ENCODE measurements at places on chromosomes 3 and 15. TPM values are rescaled to one million over a fixed set of nuclear protein-coding genes. Genes with fewer than 3 reads are reported as not detected.

GRCh38 chr3:76369170-76369569 lies 583.8 kb upstream of the ZNF717 start:
- DNase-seq: no peak

Gene FGD5
- 74.3 TPM for total RNA-seq

Gene FMN1
- total RNA-seq: under 0.01 TPM

GRCh38 chr3:143201045-143201444 lies 81.5 kb downstream of the CHST2 start:
- DNase-seq: no peak

Gene CPLX3
- total RNA-seq: not detected

- DNase-seq: no peak
Observed at GRCh38 chr15:97012986-97013385, 682.5 kb downstream of the NR2F2 start.

DNA sequence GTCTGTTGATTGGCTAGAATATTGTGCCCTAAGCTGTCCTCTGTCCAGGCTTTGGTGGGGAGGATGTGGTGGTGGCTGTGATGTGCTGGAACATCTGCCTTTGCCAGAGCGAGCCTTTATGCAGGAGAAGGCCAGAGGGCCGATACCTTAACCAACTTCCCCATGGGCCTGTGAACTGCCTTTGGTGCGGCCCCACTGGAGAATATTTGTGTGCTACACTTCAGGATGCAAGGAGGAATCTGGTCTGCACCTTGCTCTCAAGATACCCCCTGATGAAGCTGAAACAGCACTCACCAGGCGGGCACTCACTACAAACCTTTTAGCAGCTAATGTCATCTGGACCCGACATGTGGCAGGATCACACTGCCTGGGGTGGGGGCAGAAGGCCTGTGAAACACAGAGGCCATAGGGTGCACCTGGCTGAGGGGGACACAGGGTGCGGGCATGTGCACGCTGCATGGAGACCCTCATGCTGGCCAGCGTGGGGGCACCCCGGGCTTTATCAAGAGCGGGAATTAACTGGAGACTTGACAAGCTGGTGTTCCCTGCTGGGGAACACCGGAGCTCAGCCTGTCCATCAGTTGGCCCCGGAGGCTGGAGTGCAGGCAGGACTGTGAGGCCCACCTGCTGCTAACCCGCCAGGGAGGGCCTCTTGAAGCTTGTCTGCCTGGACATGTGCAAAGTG lies 16.4 kb downstream of the PRR23E start:
- DNase-seq: no peak

- DNase-seq: peak; percentile 55
Observed at GRCh38 chr15:74384881-74385643, 17.6 kb upstream of the CYP11A1 start.

Gene LSM3
- 6.0 TPM for total RNA-seq

Gene CCDC191
- total RNA-seq: 0.79 TPM

- DNase-seq: peak; percentile 32
Observed at GRCh38 chr3:126932188-126932931, 50.6 kb upstream of the PLXNA1 start.

- no peak for DNase-seq
Observed at GRCh38 chr3:45188719-45189659, 37.1 kb downstream of the TMEM158 start.

Gene ECE2
- total RNA-seq: not detected

DNA sequence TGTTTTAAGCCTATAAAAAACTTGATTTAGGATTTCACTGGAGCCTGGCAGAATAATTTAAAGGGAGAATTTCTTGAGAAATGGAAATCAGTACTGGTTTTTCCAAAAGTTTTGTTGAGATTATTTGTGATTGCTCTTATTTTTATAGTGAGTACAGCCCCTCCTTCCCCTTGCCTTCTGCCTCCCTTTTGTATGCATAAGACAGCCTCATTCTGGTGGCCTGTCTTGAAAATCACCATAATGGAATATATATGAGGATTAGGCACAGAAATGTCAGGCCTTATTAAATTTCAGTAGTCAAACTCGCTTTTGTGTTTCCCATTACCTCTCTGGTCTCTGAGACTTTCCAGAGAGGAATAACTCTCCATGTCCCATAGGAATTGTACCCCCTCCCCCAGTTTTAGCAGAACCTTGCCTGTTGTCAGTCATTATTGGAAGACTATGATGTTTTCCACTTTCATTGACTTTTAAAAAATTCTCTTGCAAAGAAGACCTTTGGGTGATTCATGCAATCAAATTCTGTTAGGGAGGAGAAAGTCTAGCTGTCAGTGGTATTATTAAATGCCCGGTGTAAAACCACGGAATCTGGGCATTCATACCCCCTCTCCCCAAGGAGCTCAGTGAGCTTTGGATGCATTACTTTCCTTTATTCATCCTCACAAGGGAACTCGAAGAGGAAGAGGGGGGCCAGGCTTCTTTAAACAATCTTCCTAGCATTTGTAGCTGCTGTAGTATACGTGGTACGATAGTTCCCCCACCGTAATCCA lies 171.6 kb upstream of the TSC22D2 start:
- DNase-seq: no peak

DNA sequence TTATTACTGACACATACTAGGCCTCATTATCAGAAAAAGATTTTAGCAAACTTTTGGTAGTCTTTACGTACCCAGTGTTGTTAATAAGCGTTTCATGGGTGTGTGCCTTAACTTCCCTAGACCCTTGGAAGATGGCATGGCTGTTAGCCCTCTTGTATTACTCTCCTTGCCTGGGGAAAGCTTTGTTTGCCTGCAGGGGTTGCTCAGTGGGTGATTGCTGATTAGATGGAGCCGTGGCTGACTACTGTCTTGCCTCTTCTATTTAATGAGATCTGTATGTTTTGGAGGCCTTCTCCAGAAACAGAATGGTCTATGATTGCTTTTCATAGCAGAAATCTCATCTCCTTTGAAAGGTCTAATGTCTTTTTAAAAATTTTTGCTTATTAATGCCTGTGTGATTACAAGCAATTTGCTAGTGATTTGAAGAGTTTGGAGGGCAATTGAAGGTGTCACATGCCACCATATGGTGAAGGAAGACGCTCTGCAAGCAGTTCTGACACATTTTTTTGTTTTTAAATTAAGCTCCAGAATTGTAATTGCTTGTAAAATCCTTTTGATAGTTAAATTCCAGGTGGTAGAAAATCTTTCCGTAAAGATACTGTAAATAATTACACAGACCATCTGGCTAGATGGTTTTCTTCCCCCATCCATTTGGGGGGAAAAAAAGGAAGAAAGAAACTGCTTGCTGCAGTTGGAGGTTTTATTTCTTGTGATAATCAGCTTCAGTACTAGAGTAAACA lies 11.4 kb upstream of the C3orf20 start:
- DNase-seq: no peak

GRCh38 chr3:195800240-195800639 lies 11.5 kb downstream of the MUC4 start:
- DNase-seq: peak; percentile 16

Gene LRTM1
- total RNA-seq: not detected

Gene STRIT1
- not detected for total RNA-seq
